AG04449 (cell line): ENCODE measurements at places on chromosomes 3 and 15.

DNA sequence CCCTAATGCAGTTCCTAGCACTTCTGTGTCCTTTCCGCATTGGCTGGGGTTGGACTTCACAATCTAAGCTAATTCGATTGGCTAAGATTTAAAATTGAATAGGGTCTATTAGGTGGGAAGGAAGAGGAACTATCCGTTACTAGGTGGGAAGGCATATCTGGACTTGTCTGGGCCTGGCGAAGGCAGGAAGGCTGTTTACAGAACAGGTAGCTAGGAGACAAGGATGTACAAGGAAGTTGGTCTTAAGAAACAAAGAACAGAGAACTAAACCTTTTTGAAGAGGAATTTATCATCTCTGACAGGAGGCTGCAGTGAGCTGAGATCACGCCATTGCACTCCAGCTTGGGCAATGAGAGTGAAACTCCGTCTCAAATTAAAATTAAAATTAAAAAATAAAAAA lies 17.3 kb upstream of the ATG7 start:
- DNase-seq = no peak

DNA sequence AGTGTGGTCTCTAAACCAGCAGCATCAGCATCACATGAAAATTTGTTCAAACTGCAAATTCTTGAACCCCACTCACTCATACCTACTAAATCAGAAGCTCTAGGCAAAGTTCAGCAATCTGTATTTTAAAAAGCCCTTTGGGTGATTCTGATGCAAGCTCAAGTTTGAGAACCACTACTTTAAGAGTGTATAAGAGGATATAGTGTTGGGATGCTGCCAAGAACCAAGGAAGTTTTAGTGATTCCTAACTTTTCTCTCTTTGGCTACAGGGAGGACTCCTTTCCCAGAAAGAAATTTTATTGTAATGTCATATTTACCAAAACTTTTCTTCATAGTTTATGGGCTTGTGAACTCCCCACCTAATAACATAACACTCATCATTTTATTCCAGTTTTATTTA lies 422.2 kb downstream of the TBC1D5 start:
- DNase-seq = no peak

GRCh38 chr3:32782407-32782806 lies 35.4 kb upstream of the TRIM71 start:
- no peak for DNase-seq

- no peak for DNase-seq
Observed at GRCh38 chr15:51879555-51879954, 50.1 kb downstream of the TMOD3 start.

- no peak for DNase-seq
Observed at GRCh38 chr3:152268555-152269055, at the start of gene MBNL1. TSS of gene MBNL1 (plus strand) at chr3:152268929. CDS start at chr3:152300194, 31,265 bp downstream.

GRCh38 chr15:26261413-26261812 lies 398.3 kb upstream of the ATP10A start:
- DNase-seq = no peak

DNA sequence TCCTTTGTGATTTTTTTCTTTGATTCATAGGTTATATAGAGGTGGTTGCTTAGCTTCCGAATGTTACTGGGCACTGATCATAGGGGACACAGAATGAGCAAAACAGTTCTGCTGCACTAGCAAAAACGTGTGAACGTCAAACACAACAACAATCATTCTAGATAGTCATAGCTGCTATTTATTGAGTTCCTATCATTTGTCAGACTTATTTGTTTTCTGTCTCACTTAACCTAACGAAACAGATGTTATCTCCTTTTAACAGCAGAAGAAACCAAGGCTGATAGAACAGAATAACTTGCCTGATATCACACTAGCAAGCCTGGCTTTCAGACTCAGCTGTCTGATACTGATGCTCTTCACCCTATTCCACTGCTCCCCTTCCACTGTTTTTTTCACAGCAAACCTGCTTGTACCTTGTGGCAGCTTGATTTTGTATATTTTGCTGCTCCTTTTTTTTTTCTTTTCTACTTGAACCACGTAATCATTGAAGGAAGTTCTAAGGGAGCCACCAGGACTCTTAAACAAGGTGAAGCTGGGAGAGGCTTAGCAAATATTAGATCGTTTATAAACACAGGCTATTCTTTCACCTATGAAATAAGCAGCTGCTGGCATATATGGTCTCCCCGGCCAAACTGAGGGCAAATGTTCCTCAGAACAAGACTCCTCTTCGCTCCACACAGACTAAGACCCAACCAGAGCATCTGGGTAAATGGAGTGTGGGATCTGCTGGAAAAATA lies 78.8 kb downstream of the MCF2L2 start:
- no peak for DNase-seq

- DNase-seq = no peak
Observed at GRCh38 chr3:101850246-101851051, 1.1 kb downstream of the NFKBIZ start.

DNA sequence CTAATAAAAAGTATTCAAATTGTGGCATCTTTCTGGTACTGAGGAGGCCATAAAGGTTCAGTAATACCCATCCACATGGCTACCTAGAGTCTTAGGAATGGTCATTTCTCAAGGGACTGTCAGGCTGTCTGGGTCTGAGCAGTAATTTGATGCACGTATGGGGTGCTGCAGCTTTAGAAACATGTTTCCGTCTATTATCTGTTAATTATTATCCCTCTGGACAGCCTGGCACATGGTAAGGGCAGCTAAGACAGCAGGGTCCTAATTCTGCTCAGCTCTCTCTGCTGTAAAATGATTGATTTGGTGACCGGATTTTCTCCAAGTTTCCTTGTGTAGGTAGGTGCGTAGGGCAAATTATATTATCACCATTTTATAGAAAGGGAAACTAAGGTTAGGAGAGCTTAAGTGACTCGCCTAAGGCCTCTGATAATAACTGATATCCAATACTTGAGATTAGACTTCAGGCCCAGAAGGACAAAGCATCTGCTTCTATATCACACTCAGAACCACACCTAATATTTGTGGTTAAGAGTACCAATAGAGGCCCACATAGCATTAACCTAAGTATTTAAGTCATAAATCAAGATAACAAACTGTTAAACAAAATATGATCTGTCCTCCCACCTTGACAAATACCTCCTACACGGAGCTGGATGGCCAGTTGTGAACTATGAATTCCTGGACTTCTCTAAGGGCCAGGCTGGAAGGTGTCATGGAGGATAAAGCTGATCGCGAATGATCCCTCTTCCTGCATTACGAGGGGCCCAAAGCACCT lies 2.9 kb upstream of the RAP2B start:
- DNase-seq = no peak

- no peak for DNase-seq
Observed at GRCh38 chr3:10907262-10907661, 85.3 kb upstream of the SLC6A1 start.

GRCh38 chr3:188557235-188557634 lies 403.3 kb downstream of the LPP start:
- no peak for DNase-seq

DNA sequence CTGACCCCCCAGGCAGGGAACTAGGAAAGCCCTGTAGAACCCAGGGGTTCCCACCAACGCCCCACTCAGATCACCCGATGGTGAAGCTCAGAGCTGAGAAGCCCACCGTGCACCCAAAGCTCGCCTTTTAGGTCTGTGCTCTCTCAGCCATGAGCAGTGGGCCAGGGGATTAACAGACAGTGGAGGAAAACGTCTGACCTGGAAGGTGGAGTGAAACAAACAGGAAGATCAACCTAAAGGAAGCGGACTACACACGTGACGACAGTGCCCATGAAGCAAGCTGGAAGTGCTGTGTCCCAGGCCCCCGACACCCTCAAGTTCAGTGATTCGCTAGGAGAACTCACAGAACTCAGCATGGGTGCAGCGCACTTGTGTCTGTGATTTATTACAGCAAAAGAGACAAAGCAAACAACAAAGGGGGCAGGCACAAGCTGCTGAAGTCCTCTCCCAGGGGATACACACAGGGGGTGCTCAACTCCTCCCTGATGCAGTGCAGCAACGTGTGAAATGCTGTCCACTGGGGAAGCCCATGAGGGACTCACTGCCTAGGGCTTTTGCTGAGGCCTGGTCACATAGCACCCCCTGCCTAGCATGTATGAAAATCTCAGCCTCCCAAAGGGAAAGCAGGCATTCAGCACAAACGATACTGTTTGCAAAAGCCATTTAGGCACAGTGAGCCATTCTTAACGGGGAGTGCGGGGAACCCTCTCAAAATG lies 43.5 kb downstream of the CFAP92 start:
- DNase-seq = no peak

DNA sequence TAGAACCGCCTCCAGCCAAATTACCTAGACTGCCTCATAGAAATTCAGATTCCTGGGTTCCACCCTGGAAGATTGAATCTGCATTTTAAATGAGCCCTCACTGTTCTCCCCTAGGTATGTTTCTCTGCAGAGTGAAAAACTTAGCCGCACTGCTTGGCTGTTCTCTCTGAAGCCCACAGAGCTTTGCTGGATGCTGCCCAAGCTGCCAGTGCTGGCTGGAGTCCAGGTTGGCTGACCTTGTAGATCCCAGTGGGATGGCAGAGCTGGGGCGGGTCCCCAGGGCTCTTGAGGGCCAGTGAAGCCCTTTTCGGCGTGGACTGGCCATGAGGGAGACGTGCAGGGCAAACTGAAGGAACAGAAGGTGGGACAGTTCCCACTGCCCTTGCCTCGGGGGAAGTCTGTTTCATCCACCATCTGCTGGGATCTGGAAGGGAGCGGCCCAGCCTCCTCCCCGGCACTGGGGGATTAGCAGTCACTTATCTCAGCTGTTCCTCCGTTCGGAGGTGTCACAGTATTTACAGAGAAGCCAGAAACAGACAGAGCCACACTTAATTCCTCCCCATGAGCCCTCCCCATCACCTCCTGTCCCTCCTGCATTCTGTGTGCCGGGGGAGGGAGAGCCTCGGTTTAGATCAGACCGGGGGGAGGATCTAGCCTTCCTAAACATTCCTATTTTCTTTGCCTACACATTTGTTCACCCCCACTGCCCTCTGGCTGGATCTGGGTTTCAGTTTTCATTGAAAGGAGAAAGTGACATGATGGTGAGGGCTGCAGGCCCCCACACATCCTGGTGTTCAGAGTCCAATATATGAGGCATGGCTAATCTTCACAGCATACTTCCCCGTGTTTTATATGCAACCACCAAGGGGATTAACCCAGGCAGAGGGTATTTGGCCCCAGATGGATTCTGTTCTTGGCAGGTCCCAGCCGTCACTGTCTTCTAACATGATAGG lies 4.1 kb upstream of the ACTC1 start:
- DNase-seq = no peak

GRCh38 chr3:35674451-35675109 lies 35.3 kb downstream of the ARPP21 start:
- no peak for DNase-seq

- no peak for DNase-seq
Observed at GRCh38 chr3:191531434-191531972, 70.5 kb downstream of the PYDC2 start.

GRCh38 chr3:112984485-112984884 lies 6.3 kb upstream of the GTPBP8 start:
- DNase-seq = no peak

- DNase-seq = no peak
Observed at GRCh38 chr3:32713181-32713580, 28.2 kb downstream of the CNOT10 start.

DNA sequence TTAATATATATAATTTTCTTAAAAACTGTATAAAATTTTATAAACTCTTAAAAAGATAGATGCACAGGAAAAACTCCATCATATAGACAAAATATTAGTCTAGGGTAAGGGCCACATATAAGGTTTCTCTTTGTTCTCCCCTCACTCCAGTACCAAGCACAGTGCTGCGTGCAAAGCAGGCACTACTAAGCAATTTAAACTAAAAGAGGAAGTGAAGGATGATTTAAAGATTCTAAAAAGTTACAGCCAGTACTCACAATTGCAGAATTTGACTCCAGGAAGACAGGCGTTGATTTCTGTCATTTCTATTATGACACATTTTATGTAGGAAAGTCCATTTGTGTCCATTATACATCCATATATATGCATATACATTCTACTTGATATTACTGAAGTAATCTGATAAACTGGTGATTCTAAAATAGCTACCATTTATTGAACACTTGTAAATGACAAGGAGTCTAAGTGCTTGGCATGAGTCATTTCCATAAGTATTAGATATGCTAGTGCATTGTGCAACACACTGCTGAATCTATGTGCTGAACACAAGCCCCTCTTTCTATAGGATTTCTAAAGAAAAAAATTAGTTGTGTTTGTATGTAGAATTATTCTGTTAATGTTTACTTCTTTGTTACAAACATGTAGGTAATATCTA lies 785.5 kb upstream of the ARRDC4 start:
- DNase-seq = no peak

- no peak for DNase-seq
Observed at GRCh38 chr3:139235192-139235591, 108.6 kb upstream of the MRPS22 start.

DNA sequence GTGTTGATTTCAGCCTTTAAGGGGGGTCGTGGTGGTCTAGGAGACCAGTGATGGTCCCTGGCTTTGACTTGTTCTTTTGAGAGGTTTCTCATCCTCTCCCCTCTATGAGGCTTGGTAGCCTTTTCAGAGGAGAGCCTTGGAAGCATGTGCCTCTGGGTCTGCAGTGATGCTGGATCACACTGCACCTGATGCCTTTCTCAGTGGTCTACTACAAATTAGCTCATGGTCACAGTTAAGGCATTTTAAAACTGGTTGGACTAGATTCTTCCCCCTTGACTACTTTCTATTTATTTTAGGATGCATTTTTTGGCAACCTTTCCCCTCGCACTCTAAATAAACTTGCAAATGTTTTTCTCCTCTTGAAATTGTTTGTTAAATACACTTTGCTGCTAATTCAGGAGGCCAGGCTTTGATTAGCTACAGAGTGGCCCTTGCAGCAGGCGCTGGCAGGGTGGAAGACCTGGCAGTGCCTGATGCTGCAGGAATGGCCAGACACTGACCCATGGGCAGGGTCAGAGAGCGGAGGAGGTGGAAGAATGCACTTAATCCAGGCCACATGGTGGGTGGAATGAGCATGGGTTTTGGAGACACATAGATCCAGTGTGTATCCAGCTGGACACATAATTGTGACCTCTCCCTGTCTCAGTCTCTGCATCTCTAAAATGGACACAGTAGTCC lies 318.8 kb upstream of the CTDSPL start:
- no peak for DNase-seq

GRCh38 chr3:50357481-50357880 lies 1.8 kb downstream of the TMEM115 start:
- no peak for DNase-seq

GRCh38 chr3:10599444-10599843 lies 94.1 kb upstream of the ATP2B2 start:
- no peak for DNase-seq

DNA sequence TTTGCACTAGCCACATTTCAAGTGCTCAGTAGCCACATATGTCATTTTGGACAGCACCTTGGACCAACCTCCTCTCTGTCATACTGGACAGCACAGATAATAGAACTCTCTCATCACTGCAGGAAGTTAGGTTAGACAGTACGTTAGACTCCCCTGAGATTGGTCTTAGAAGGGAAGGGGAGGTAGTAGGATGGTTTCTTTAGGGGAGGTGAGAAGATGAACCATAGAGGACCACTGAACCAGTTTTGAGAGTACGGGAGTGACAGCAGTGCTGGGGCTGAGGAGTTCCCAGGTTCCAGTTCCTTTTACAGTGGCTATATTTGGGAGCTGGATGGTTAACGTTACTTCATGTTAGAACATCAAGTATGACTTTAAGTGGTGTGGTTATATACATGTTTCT lies 7.8 kb downstream of the LRCH3 start:
- no peak for DNase-seq
